NCI-H2171 treated with DMSO at 0.1 percent for 48 hours (cell line): ENCODE measurements at places on chromosomes 16 and 17.

DNA sequence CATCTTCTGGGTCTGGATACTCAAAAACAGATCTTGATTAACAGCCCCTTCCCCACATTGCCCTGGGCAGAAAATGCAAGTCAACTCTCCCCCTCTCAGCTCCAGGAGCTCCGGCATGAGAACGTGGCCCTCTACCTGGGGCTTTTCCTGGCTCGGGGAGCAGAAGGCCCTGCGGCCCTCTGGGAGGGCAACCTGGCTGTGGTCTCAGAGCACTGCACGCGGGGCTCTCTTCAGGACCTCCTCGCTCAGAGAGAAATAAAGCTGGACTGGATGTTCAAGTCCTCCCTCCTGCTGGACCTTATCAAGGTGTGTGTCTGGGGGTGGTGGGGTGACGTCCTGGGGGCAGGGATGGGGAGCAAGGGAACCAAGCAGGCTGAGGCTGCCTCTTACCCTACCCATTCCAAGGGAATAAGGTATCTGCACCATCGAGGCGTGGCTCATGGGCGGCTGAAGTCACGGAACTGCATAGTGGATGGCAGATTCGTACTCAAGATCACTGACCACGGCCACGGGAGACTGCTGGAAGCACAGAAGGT, 9.7 kb downstream of the GUCY2D start:
- no peak for DNase-seq

DNA sequence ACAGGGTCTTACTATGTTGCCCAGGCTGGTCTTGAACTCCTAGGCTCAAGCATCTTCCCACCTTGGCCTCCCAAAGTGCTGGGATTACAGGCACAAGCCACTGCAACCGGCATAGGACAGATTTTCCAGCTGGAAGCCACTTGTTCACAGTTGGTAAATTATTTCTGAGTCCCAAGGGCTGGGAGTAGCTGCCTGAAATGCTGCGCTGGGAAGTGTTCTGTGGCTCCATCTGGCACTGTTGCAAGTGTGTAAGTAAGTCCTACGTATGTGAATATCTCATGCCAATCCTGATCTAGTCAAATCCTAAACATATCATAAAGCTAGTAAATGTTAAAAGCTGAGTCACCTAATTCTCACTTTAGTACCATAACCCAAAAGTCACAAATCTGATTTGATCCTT, 48.1 kb downstream of the YWHAE start:
- peak; percentile 69 for DNase-seq

DNA sequence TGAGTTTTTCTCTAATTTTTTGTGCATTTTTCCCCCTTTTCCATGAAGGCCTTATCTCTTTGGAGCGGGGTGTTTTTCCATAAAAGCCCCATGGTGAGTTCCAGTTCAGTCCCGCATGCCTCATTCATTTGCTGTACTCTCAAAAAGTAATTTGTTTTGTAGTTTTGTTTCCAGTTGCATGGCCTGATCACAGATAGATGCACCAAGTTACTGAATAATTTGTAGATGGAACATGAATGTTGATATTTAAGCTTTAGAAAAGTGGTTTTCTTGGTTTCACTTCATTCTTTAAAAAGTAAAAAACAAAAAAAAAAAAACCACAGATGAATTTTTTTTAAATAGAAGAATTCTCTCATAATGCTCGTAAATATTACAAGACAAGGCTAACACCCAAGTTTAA, 349.2 kb downstream of the BCAS3 start:
- DNase-seq = no peak

DNA sequence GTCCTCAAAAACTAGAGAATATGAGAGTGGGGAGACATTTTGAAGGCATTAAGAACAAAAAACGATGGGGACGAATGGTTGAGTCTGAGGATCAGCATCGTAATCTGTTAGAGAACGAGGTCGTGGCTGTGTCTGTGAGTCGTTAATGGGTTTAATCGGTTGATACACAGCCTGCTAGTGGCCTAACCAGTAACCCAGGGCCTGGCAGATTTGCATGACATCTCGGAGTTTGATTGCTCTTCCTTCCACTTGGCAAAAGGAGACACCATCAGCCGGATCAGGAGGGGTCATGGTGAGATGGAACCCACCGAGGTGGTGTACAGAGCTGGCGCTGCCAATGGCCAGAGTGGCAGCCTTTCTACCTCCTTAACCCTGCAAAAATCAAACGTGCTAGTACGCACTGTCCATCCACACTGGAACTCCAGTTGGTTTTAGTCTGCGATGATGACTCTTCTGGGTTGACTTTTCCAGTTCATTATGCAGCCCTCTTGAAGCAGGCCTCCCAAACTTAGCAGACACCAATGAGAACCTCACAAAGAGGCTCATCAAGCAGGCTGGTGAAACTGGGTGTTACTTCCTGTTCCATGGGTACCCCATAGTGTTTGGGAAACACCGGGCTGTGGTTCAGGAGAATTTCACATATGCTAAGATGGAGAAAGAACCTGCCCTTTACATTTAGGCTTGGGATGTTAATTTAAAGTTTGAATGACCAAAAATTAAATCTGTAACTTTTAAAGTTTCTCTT, 4.1 kb downstream of the HS3ST3B1 start:
- DNase-seq = no peak

DNA sequence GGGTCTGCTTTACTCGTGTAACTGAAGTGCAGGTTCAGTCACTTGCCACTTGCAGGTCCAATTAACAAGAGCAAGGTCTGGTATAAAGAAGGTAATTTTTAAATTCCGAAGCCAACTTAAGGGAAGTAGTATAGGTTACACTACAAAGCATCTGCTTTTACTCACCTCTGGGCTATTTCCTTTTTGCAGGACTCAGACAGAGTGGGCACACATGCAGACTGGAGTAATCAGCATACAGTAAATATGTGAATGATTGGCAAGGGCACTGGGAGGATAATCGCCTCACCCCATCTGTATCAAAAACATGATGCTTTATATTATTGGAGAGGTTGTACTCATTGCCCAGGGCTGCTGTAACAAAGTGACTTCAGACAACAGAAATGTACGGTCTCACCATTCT, 160.1 kb upstream of the CDH5 start:
- no peak for DNase-seq

DNA sequence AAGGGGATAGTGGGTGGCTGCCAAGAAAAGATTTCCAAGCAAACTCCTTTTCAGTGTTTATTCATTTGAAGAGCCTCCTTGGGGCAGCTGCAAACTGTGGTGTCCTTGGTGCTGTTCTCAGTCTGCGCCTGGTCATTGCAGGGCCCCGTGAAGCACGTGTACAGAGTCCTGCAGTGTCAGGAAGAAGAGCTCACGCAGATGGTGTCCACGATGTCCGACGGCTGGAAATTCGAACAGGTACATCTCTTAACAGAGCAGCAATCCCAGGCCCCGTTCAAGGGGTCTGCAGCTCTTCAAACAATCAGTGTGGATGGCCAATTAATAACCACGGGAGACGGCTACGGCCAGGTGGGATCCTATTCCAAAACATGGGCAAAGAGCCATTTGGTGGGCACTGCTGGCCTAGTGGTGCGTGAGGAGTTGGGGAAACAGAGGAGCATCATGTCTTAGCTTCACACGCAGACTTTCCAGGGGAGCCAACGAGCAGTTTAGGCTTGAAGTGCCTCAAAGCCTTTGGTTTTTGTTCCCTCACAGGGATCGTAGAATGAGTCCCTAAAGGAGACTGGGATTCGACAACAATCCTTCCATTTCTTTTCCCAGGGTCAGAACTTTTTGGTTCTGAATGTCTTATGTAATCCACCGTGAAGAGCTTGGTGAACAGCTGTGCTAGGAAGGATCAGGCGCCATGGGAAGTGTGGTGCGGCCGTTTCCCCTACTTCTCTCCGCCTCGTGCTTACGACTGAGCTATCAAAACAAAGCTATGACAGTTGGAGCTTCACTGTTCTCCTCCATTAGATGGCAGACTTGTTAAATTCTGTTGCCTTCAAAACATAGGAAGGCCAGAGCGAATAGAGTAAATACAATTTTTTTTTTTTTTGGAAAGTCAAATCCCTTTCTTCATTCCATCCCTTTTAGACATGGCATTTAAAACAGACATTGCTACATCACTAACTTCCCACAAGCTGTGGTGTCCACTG, 12.6 kb downstream of the KCTD2 start:
- peak; percentile 78 for DNase-seq
